ENCODE measurements at places on chromosomes 16 and 17.
A peak's percentile ranks its signal among the peaks of the same experiment; 100 is the strongest.

DNA sequence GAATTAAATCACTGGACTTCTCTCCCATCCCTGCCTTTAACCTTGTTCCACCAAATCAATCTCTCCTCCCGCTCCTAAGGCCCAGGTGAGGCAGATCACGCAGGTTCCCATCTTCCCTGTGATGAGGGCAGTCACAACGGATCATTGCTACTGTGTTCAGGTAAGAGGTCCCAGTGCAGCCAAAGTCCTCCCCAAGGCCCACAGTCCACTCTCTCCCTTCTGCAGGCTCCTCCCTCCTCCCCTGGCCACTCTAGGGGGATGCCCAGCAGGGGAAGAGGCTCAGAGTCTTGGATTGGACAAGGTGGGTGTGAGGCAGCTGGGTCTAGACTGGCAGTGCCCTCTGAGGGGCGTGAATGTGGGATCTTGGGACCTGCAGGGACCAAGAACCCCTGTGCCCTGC lies 2.6 kb upstream of the ADGRG3 start:
- no peak for DNase-seq

DNA sequence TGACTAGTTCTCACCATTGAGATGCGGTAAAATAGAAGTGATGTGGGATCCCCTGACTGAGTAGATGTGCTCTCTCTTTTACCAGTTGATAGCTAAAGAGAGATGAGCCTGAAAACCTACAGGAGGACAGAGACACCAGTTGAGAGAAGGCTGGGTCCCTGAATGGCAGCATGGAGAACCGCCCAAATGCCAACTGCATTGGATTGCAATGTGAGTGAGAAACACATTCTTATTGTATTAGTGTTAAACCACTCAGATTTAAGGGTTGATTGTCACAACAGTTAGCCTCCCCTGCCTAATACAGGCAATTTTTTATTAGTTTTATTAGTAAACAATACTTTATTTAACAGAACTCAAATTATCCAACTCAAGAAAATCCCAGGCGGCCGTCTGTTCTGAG lies 61.2 kb downstream of the SPACA3 start:
- DNase-seq: no peak

DNA sequence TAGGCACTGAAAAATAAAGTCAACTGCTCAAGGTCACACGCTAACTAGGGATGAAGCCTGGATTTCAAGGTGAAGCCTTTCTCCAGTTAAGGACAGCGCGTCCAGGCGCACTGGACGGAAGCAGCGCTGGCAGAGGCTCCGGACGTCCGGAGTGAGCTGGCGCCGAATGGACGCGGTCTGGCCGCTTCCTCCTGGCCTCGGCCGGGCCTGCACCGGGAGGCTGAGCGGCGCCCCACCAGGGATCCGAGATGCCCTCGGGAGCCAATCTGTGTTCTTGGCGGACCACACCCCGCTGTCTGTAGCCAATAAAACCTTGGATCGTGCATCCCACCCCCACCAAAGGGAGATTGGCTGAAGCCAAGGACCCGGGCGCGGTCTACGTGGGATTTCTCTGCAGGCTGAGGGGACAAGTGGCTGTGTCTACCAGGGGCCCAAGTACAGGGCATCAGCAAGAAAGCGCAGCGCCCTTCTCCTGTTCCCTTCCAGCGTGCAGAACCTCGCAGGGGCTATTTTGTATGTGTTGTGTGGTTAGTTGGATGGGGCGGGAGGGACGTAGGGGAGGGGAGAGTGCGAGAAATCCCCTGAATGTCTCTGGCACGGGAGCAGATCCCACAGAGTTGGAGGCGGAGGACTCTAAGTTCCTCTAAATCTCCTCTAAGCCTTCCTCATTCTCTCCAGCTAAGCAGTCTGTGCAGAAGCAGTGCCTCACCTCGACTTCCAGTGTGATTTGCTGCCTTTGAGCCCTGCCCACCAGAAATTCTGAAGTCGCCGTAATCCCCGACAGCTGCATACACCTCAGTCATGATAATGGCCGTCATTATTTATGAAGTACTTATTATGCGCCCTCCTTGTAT lies 2.5 kb upstream of the AKAP10 start:
- no peak for DNase-seq

GRCh38 chr17:75011401-75012095 lies 922 bp upstream of the MRPL58 start:
- DNase-seq: no peak

DNA sequence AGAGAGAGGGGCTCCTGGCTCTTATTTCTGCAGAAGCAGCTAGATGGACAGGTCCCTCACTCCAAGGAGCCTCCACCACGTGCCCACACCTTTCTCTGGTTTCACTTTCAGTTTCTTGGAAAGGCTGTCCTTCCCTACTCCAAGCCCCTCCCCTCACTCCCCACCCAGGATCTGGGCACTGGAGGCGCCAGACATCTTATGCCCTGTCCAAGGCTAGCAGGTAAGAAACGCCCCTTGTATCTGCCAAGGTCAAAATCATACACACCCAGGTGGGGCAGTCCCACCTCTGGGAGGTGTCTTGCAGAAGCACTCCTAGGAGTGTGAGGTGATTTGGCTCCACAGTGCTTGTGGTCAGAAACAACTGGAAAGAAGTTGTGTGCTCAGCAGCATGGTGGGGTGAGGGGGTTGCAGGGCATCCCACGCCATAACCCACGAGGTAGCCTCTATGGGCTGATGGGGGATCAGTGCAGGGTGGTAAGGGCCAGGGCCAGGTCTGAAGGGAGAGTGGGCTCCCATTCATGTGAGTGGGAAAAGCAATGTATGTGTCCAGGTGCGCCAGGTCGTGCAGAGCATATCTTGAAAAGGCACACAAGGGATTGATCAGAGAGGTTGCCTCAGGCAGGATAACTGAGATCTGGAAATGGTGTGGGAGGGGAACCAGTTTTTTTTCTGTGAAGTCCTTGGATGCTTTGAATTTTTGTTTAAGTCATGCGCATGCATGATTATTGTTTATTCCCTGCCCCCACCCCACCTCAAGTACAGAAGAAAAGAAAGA lies 31.8 kb upstream of the PRM1 start:
- DNase-seq: peak; percentile 16

DNA sequence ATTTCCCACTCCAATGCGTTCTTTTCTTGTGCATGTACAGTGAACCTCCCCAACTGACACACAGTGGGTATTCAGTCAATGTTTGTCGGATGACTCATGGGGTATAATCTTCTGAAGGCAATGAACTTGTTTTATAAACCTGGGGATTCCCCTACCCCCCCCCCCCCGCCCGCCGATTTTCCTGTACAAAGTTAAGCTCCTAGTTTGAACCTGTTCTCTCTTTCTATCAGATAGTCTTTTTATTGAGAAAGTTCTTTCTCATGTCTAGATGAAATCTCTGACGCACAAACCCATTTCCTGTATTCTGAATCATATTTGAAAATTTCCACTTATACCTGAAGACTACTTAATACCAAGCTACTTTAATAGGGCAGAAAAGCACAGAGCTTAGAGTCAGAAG lies 338.3 kb downstream of the CA10 start:
- no peak for DNase-seq

DNA sequence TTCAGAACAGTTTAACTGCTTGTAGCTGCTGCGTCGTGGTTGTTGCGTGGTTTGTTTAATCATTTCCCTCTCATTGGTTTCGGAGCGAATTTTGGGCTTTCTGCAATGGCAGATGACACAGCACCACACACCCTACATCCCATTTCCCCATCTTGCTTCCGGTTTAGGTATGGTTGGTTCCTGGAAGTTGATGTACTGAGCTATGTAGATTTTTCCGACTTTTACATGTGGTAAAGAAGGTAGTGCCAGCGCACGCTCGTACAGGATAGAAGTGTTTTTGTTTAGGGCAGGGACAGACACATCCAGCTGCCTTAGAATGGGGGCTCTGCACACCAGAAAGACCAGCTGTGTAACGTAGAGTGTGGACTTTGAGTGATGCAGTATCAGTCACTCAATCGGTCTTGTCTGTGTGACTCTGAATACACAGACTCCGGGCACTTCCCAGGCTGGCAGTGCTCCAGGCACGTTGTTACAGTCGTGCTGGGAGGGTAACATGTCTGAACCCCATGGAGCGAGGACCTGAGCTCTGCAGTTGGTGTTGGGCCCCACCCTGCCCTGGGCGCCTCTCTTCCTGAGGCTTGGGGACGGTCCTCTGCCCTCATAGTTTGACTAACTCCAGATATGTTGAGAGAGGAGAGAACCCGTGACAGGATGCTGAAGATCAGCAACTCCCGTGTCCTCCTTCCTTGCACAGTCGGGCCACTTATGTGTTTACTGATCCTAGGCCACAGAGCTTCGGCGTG lies 172.0 kb upstream of the CHMP6 start:
- no peak for DNase-seq

DNA sequence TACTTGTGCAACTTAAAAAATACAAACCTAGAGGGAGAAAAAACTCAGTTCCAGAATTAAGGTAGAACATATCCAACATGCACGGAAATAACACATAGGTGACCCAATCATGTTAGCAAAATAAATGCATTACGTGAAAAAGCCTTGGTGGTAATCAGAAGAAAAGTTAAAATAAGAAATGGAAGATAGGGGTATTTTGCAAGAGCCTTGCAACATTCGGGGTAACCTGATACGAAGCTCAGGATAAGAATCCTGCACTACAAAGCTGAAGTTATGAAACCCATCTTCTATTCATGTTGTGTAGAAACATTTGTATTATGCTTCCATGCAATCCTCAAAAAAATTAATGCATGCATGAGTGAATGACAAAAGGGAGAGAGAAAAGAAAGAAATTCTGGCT lies 33.1 kb downstream of the CHCT1 start:
- DNase-seq: no peak

DNA sequence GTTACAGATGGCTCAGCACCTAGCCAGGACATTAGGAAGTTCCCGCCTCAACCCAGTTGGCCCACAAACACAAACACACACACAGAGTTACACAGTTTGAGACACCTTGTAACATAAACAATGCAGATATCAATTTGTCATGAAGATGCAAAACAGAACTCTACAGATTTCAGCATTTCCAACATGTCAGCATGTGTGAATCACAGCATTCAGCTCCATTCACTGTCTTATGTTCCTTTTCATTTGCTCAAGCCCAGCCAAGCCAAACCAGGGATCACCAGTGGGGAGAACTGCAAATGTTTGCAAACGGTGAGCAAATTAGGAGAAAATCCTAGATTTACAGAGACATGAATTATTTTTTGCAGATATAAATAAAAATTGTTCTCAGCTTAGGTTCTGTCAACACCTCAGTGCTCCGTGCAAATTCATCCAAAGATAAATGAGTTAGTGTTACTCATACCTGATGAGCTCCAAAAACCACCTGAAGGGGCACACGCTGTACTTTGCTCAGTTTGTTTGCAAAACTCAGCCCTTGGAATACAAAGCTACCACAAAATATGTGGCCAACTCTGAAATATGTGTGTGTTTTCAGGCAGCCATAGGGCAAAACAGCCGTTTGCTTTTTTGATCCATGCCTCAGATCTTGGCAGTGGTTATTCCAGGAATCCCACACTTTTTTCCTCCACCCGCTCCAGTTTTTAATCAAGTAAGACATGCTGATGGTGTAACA lies 16.3 kb upstream of the COX10 start:
- DNase-seq: no peak

DNA sequence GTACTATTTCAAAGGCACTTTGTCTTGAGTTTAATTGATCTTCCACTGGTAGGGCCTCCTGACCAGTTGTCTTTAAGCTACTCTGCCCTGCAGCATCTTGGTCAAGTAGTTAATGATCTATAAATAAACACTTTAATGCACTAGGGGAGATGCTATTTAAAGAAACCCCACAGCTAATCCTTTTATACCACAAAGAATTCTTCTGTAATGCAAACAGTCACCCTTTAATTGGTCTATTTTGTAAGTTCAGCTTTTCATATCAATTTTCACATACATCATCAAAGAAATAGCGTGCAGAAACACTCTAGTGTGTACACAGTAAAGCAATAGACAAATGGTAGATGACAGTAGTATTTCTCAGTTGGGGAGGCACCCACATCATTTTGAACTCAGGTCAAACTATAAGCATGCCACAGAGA lies 70.3 kb downstream of the PMP22 start:
- no peak for DNase-seq

DNA sequence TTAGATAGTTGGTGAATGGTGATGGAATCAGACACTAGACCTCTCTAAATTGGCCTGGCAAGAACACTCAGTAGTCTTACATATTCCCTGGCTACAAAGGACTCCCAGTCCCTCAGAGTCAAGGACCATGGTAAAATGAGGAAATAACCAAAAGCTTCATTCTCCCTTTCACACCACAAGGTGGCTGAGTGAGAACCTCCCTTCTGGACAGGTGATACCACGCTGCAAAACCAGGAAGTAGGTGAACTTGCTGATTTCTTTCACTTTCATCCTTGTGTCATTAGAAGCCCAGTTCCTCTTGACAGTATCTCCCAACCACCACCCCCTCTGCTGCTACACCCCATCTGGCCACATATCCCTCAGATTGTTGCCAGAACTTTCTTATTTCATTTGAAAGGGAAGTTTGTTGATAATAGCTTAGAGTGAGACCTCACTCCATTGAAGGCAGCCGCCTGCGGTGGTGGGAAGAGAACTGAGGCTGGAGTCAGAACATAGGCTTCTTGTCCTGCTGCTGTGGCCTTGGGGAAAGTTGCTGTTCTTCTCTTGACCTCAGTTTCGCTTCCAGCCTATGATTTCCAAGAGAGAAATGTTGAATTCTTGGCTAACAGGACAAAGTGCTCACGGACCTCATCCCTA lies 290.6 kb upstream of the CCL2 start:
- DNase-seq: peak; percentile 64

DNA sequence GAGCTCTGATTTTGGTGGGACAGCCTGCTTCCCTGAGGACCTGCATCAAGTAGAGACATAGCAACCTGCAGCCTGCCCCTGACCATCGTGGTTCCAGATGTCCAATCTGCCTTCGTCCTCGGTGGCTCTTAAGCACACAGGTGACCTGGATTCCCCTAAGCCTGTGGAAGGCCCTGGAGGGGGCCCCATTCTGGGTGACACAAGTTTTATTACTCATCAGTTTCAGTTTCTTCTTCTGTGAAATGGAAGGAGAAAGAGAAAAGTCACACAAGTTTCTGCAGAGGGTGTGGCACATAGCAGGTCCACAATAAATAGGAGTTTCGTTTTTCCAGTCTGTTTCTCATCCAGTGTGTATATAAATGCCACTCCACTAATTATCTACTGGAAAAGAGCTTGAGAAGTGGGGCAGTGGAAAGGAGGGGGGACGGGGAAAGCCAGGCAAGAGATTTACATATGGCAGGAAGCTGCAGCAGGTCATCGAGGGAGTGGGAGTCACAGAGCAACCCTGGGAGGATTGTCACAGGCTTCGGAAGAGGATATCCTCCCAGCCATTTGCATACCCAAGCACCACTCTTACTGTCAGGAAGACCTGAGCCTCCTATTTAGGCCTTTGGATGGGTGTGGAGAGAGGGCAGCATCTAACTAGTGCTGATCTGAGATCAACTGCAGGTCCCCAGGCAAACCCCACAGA lies 10.0 kb upstream of the NOS2 start:
- no peak for DNase-seq

- DNase-seq: no peak
Observed at GRCh38 chr17:62892061-62892675, 73.9 kb upstream of the TANC2 start.
